RWPE1 (cell line): ENCODE measurements at places on chromosomes 6 and 20.

- DNase-seq = peak; percentile 13
Measured at GRCh38 chr6:81769824-81770223, 17.3 kb upstream of the TENT5A start.

DNA sequence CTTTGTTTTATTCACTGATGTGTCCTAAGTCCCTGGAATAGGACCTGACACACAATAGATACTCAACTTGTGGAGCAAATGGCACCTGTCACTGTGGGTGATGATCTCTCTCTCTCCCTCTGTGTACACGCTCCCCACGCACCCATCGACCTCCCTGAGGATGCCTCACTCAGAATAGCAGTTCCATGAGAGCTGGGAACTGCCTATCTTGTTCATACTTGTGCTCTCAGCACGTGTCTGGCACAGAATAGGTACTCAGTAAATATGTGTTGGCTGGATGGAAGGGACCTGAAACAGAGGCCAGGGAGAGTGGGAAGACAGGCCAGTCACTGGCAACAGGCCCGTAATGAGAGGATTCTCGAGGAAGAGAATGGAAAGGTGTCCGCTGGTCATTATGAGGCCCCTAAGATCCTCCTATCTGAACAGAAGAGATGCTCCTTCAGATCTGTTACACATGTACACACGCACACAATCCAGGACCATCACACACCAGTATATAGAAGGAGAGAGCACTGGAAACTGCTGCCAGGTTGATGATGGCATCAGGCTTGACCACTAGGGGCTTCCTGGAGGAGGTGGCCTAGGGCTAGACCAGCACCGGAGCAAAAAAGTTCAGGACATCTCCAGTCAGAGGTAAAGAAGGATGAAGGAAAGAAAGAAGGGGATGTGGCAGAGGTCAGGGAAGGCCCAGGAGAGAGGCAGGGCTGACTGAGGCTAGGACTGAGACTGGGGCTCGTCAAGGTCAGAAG lies 30.9 kb downstream of the VEGFA start:
- DNase-seq = no peak

GRCh38 chr20:12113468-12114371 lies 196.0 kb downstream of the BTBD3 start:
- no peak for DNase-seq

GRCh38 chr20:5171790-5172164 lies 45.0 kb downstream of the CDS2 start:
- DNase-seq = no peak

GRCh38 chr6:111565326-111566221 lies 40.1 kb downstream of the TRAF3IP2 start:
- DNase-seq = no peak

DNA sequence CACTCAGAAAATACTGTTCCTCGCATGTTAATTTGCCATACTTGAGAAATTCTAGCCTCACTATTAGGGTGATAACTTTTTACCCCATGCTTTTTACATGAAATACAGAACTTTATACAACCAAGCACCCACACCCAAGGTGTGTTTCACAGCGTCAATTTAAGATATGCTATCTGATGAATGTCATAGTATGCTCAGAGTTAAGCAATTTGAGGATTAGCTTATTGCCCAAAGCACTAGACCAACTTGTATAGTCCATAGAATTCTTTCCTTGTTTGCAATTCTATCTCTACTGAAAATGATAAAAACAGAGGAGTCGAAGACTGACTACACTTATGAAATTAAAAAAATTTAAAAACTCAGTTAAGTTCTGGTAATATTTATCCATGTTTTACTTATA lies 82.1 kb upstream of the CARMIL1 start:
- DNase-seq = no peak

DNA sequence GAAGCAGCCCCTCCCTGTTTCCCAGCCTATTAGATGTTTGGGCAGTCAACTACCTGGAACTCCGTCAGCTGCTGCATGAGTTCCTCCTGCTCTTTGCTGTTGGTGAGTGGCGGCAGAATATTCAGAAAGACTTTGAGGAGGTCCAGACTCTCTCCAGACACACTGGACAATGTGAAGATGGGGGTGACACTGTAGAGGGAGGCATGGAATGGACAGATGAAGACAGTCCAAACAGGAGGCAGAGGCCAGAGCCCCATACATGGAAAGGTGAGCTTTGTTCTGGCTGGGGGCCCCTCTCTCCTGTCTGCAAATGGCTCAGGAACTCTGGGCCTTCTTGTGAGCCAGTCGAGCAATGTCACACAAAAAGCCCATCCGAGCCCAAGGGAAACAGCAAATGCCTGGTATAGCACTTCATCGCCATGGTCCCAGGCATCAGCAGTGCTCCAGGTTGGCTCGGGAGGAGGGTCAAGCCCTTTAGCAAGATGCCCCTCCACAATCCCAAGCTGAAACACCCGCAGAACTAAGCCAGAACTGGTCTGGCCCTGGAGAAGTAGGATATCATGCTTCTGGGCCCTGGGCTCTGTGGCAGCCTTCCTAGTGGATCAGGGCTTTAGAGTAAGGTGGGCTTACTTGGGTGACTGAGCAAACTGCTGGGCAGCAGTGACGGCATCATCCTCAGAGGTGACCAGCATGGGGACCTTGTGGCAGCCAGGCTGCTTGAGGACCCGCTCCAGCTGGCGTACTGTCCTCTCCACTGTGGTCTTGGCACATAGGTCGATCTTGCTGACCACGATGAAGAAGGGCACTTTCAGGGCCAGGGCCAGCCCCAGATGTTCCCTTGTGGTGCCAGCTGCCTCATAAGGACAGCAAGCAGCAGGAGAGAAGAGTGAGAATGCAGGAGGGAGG lies 4.9 kb downstream of the GTPBP2 start:
- no peak for DNase-seq

DNA sequence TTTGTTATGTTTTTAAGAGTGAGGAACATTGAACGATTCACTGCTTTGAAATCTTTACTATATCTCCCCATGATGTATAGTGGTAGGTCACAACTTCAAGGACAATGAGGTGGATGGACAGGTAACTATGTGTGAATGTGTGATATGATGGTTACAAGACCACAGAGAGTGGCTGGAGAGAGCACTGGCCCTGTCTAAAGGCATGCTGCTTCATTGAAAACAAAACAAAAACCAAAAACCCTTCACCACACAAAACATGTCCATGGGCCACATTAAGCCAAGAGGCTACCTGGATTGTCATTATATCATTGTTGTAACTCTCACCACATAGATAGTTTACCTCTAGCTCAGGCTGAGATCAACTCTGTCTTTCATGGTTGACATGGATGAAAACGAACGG lies 180.6 kb upstream of the TENT5A start:
- no peak for DNase-seq

- DNase-seq = peak; percentile 83
Measured at GRCh38 chr6:17086469-17086868, 15.4 kb upstream of the STMND1 start.

GRCh38 chr6:152378169-152378568 lies 259.0 kb downstream of the SYNE1 start:
- DNase-seq = no peak

GRCh38 chr6:54361188-54361587 lies 52.9 kb downstream of the TINAG start:
- DNase-seq = no peak

DNA sequence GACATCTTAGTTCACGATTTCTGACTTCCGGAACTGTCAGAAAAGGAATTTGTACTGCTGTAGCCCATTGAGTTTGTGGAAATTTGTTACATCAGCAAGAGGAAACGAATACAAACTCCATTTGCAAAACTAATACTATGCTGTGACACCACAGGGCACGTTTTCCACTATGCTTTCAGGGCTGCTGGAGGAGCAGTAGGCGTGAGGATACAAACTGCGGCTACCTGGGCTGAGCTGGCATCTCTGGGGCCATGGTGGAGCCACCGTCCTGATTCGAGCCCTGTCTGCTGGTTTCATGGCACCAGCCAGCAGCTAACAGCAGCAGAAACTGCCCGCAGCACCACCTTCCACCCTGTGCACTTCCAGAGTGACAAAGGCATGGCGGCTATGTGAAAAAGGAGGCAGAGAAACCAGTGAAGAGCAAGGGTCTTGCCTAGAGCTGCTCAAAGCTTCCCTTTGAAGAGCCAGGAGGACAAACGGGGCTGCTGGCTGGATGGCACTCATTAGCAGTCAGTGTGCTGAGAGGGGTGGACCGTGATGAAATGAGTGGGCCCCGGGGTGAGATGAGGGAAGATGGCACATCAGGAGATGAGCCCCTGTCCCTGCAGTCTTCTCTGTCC lies 58.9 kb upstream of the STX16 start:
- DNase-seq = no peak

GRCh38 chr6:45988635-45989034 lies 27.0 kb downstream of the CLIC5 start:
- no peak for DNase-seq

- peak; percentile 87 for DNase-seq
Measured at GRCh38 chr6:42453031-42453653, 1.4 kb upstream of the TRERF1 start.

DNA sequence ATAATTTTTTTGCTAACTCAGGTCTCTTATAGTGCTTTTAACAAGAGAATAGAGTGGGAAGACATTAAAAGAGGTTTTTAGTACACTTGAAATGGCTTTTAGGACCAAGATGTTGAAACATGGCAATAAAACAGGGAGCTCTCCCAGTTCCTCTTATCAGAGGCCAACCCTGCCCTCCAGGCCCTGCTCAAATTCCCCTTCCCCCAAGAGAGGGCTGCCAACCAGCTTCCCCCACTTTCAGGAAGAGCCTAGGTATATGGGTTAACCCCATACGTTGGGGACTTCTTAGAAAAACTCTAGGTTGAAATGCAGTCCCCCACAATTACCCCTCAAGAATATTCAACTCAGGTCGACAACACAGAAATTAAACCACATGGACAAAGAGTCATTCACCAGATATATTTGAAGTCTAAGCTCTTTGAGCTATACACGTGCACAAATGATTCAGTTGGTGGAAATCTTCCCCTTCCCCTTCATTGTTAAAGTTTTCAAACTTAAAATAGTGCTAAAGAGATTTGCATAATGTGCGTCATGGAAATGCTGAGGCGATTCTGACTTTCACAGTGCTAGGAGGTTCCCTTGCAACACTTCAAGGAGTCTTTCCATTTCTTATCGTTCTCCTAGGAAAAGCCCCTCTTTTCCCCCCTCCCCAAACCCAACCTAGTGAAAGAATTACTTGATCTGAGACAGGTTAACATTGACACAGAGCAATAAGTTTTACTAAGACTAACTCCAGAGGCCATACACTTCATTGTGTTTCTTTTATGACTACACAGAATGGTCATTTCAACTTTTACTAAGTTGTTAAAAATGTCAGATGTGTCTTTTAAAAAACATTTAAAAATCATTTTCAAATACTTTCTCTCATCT lies 49.8 kb upstream of the ENPP5 start:
- no peak for DNase-seq

DNA sequence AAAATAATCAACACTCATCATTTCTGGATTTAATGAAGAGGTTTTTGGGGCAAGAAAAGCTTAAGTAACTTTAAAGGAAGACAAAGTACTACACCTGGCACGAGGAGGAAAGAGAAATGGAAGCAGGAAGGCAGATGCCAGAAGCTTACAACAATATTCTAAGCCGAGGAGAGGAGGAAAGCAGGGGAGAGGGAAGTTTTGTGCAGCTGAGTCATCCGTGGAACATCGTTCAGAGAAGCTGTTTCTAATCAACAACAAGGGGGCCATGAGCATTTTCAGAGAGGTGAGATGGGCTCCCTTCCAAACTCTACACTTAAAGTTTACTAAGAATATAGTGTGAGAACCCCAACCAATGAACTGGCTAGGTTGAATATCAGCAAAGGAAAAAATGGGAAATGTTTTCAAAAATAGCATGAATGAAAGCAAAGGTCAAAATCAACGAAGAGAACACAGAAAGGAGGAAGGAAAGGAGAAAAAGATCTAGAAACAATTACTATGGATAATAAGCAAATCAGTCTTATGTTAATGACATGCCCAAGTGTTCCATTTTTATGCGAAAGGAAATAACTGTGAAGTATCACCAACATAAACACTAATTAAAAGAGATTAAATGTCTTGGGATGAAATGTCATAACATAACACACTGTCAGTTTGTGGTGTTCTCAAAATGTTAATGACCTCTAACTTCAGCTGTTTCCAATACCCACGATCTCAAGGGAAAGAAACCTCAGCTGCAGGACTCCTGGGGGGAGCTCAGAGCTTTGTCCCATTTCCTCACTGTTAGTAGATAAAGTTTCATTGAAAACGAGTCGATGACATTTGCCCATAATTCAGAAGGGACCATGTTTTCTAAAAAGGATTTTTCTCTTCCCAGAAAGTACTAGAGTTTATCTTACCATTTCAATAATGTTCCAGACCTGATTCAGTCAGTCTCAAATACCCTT lies 203.4 kb upstream of the STXBP5 start:
- DNase-seq = no peak

DNA sequence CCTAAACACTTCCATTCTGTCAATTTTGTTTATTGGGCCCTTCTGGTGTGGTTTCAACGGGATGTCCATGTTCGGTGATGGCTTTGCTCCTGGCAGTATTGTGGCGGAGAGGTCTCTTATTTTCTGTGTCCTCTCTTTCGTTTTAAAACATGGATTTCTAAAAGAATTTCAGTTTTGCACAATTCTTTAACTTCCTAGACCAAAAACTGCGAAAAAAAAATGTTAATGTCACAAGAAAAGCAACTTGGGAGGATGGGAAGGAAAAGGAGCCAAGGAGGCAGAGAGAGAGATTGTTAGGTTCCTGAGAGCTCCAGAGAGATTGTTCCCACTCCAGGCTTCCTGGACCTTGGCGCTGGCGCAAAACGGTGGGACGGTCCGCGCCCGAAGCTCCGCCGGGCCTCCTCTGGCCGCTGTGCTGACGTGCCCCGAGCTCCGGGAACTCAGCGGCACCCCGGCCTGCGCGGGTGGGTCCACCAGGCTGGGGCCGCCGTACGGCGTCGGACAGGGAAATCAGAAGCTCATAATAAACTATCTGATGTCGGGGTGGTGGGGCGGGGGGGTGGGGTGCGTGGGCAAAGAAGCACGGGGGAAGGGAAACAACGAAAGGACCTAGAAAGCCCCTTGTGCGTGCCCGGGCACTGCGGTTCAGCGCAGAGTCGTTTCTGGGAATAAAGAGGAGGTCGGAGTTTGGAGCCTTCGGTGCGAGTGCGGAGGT lies 951 bp upstream of the OLIG3 start:
- DNase-seq = no peak

DNA sequence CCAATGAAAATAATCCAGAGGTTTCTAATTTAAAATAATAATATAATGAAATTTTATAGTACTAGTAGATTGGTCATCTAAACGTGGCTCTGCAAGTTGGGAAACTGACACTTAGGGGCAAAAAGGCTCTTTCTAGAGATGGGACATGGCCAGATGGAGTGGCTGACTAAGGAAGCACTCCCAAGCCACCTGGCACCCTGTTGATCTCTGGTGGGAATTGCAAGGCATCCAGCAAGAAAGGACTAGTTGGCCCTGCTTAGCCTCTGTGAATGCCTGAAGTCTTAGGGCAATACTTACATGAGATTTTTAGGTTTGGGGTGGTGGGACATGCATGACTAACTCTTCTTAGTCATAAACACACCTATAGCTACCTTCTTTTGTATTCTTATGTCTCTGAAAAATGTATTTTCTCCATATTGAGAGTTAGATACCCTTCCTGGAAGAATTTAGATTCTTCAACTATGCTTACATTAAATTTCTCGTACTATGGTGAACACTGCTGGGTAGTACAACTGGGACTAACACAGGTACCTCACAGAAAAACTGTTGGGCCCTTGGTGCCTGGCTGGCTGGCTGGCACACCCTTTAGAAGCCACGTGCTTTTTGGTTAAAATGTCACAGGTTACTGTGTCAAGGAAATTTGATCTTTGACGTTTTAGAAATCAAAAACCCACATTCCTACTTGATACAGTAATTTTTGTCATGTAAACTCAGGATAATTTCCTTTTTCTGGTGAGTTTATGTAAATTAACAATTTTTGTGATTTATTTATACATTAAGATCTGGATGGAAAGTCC lies 25.0 kb upstream of the SH3BGRL2 start:
- DNase-seq = no peak
